A549 (cell line): ENCODE measurements at places on chromosomes 16 and 17.

GRCh38 chr16:77077256-77077922, 113.6 kb upstream of the MON1B start:
- DNase-seq = no peak

- DNase-seq = no peak
These were observed 305.1 kb upstream of the GOT2 start for GRCh38 chr16:59039066-59039720.

GRCh38 chr16:11503566-11503965, 83.2 kb downstream of the LITAF start:
- DNase-seq = no peak

GRCh38 chr17:28867276-28867675, 12.5 kb downstream of the ERAL1 start:
- DNase-seq = no peak

- peak; percentile 43 for DNase-seq
These were observed 27.1 kb downstream of the ARSG start for GRCh38 chr17:68318103-68318991.

DNA sequence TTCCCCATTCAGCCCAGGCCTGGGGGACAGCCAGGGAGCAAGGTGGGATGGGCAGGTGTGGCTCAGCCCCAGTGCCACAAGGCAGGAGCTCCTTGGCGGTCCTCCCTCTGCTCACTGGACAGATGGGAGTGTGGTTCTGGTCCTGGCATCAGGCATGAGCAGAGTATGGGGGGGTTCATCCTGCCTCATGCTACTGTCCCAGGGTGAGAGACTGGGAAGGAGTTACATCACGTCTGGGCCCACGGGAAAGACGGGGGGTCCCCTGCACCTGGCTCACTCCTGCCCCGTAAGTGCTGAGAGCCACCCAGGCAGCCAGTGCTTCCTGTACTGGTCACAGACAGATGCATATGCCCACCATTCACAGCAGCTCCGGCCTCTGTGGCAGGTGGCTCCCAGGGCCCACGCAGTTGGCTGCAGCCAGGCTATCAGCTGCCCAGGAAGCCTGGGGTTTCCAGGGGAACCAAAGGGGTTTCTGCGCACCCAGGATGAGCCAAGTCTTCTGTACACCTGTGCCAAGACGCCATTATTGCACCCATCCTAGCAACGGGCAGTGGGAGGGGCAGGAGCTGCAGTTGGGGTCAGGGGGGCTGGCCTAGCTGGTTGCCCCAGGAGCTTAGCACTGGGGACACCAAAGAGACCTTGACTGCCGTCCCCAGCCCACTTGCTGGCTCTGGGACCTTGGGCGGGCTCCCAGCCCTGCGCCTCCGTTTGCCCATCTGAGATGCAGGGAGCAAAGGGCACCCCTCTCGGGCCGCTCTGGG, 1.9 kb downstream of the BAIAP3 start:
- DNase-seq = no peak

GRCh38 chr16:47260503-47260902, 116.8 kb upstream of the NETO2 start:
- no peak for DNase-seq
